ENCODE measurements at places on chromosomes 5 and 9. TPM values are rescaled to one million over a fixed set of nuclear protein-coding genes. Genes with fewer than 3 reads are reported as not detected.

Gene TMC1
- not detected for polyA plus RNA-seq

Gene DRD1
- not detected for polyA plus RNA-seq

Gene PCDHA4
- polyA plus RNA-seq, result not detected

Gene MARCOL
- not detected for polyA plus RNA-seq

- DNase-seq, result no peak
- no peaks in the 10 kb centered on the region for H3K27me3 ChIP-seq
- H3K4me1 ChIP-seq, result no peaks in the 10 kb centered on the region
- no peak overlapping the region for H3K27ac ChIP-seq
These were observed 75.3 kb downstream of the TJP2 start for GRCh38 chr9:69249337-69249736.

GRCh38 chr9:92637326-92637725 lies 32.6 kb downstream of the IPPK start:
- peaks cover 93% of the 10 kb centered on the region for H3K36me3 ChIP-seq
- no peak overlapping the region for H3K27ac ChIP-seq
- no peak overlapping the region for H3K4me3 ChIP-seq
- H3K27me3 ChIP-seq, result no peaks in the 10 kb centered on the region
- DNase-seq, result no peak
- H3K4me1 ChIP-seq, result no peaks in the 10 kb centered on the region

GRCh38 chr5:157842185-157842584 lies 16.8 kb downstream of the CLINT1 start:
- no peaks in the 10 kb centered on the region for H3K36me3 ChIP-seq
- DNase-seq, result no peak
- no peaks in the 10 kb centered on the region for H3K4me1 ChIP-seq
- no peak overlapping the region for H3K27ac ChIP-seq
- no peaks in the 10 kb centered on the region for H3K27me3 ChIP-seq

Data from naive thymus-derived CD4-positive, alpha-beta T cell (primary cell).